Activated naive CD8-positive, alpha-beta T cell treated with anti-CD3 and anti-CD28 coated beads for 36 hours (primary cell): ENCODE measurements at places on chromosomes 1 and 21.

- no peak for DNase-seq
Observed at GRCh38 chr1:35655196-35655595, 13.9 kb upstream of the PSMB2 start.

DNA sequence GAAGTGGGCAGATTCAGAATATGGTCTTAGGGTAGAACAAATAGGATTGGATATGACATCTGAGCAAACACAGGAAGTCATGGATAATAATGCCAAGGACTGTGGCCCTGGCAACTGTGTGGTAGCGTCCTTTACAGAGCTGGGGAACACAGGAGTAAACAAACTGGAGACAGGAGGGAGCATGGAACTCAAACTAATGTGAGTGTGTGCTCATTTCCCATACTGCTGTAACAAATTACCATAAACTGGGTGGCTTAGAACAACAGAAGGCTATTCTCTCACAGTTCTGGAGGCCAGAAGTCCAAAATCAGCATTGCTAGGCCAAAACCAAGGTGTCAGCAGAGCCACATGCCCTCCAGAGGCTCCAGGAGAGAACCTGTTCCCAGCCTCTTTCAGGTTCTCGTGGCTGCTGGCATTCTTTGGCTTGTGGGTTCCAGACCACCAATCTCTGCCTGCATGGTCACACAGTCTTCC lies 106.4 kb downstream of the TGFBR3 start:
- DNase-seq, result no peak

- DNase-seq, result no peak
Observed at GRCh38 chr1:153685544-153686340, 7.3 kb downstream of the NPR1 start.

GRCh38 chr1:182444497-182444896 lies 5.4 kb upstream of the RGSL1 start:
- DNase-seq, result no peak

DNA sequence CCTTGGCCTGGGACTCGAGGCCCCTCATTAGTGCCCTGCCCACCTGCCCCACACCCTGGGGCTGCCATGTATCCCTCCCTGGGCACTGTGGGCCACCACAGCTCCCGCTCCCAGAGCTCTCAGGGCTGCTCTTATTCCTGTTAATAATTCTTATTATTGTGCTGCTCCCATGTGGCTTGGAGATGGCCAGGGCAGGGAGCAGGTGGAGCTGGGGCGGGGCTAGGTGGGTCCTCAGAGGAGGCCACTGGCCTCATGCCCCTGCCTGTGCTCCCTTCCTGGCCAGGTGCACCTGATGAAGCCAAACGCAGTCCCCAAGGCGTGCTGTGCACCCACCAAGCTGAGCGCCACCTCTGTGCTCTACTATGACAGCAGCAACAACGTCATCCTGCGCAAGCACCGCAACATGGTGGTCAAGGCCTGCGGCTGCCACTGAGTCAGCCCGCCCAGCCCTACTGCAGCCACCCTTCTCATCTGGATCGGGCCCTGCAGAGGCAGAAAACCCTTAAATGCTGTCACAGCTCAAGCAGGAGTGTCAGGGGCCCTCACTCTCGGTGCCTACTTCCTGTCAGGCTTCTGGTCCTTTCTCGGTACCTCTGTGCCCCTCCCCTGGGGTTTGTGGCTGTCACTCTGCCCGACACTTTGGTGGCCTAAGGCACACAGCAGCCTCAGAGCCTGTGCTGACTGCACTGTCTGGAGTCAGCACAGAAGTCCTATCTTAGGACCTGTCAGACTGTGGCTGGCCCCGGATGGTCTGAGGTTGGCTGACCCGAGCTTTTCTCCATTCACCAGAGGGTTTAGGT lies 34.1 kb downstream of the BMP8A start:
- DNase-seq, result peak; percentile 53

DNA sequence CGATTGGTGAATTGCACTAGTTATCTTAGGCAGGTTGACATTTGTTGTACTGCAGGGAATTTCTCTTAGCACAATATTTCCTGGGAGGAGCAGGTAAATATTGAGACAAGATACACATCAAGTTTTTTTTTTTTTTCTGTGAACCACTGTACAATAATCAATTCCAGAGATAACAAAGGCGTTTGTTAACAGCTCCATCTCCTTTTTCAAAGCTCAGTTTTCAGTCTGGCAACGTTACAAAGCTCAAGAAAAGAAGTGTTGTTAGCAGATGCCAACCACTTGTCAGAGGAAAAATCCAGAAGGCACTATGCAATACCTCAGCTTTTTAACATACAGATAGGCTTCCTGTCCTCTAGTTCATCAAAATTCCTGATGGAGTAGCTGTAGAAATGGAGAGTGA lies 40.9 kb upstream of the DAB1 start:
- DNase-seq, result no peak

- DNase-seq, result peak; percentile 22
Observed at GRCh38 chr1:43058545-43059360, 100.1 kb upstream of the SLC2A1 start.

DNA sequence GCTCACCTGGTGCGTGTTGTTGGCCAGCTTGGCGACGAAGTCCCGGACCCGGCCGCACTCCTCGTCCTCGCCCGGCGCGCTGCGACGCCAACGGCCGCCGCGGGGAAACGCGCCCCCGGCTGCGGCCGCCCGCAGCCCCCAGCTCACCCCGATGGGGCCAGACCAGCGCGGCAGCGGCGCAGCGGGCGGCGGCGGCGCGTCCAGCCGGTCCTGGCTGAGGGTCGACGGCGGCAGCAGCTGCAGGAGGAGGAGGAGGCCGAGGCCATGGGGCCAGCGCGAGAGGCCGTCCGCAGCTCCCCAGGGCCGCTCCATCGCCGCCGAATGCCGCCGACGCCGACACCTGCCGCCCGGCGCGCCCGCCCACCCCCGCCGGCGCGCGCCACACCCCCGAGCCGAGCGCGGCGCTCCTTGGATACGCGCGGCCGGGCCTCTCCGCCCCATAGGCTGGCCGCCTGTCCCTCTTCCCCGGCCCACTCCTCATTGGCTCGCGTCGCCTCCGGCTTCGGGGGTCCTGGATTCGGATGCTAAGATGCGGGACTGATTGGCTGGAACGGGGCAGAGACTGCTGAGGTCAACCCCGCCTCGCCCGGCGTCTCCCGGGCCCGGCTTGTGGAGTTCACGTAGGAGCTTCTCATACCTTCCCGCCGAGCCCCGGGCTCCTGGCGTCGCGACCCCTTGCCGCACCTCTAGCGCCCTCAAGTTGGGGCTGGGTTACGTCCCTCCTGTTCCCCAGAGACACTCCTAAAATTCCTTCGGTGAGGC lies at the start of gene SORT1:
TSS of gene SORT1 (minus strand) at position 338 of the 762 bp plus-strand sequence. CDS start at position 312, 26 bp downstream.
- peak; percentile 85 for DNase-seq

- no peak for DNase-seq
Observed at GRCh38 chr1:89743788-89744187, 77.0 kb upstream of the LRRC8D start.

GRCh38 chr1:207423560-207424292 lies 30.4 kb upstream of the CR2 start:
- no peak for DNase-seq

- no peak for DNase-seq
Observed at GRCh38 chr1:116340506-116341231, 32.4 kb upstream of the ATP1A1 start.

- DNase-seq, result no peak
Observed at GRCh38 chr1:53459321-53460175, at the start of gene DMRTB1. TSS of gene DMRTB1 (plus strand) at chr1:53459399. CDS start at chr1:53459454, 55 bp downstream.

DNA sequence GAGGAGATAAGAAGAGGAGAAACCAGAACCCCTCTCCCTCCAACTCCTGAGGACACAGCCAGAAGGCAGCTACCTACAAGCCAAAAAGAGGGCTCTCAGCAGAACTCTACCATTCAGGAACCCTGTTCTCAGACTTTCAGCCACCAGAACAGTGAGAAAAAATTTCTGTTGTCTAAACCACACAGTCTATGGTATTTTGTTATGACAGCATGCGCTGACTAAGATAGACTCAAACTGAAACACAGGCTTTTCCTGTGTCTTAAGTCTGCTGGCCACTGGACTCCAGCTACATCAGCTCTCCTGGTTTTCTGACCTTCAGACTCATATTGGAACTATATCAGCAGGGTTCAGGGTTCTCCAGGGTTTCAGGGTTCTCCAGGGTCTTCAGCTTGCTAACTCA lies 126.5 kb upstream of the TNFSF4 start:
- DNase-seq, result no peak

- no peak for DNase-seq
Observed at GRCh38 chr1:156676114-156676819, 940 bp downstream of the NES start.

- DNase-seq, result no peak
Observed at GRCh38 chr1:64898107-64898861, 68.1 kb downstream of the JAK1 start.

DNA sequence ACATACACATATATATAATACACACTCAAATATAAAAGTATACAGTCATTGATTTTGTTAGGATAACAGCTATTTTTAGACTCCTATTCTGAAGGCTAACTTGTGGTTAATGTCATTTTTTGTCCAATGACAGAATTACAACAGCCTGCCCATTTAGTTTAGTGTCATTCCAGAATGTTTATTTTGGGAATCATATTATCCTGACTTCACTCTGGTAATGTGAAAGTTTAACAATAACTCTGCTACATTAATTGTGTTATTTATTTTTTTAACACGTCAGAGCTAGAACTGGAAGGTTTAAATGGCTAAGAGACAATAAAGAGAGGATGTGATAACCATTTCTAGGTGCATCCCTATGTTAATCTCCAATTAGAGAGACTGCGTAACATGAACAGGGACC lies 648.1 kb downstream of the USP25 start:
- DNase-seq, result no peak

DNA sequence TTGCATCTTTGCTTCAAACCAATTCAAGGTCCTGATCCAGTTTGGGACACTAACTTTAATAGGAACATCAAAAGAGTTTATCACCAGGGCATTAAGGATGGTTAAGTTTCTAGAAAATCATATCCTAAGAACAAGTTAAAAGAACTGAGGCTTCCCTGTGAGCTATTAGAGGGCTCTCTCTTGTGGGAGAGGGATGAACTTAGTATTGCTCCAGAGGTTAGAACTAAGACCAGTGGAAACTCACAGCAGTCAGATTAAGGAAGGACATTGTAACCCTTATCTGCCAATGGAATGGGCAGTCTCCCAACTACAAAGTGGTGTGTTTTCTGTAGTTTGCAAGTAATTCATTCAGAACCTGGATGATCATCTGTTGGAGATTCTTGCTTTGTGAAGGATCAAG lies 36.8 kb downstream of the UBE2U start:
- no peak for DNase-seq

DNA sequence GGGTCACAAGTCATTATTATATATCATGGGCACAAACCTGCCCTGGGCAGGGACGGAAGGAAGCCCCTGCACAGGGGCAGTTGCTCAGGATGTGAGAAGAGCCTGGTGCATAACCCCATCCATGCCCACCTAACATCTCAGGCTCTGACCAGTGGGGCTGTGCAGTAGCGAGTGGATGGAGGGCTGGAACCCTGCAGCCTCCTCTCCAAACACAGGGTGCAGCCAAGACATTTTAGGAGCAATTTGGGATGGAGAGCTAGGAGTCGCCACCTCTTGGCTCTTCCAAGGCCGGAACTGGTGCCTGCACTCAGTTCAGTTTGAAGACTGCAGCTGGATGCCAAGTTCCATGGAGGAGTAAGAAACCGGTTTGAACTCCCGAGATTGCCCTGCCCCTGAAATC lies 2.8 kb downstream of the MX1 start:
- no peak for DNase-seq

GRCh38 chr1:30749691-30750583 lies 7.6 kb downstream of the LAPTM5 start:
- DNase-seq, result peak; percentile 71

DNA sequence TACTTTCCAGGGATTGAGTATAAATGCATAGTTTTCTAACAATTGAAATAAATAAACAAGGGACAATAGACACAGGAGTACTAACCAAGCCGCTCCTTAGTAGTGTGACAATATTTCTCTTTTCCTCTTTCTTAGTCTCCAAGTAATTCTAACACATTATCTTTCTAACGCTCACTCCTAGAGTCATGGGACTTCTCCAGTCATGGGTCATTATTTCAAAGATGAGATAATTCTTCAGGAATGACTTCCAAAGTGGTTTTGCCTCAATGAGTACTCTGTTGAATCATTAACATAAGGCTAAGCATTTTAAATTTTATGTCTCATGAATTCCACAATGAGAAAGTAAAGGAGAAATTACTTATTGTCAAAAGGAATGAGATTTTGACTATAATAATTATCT lies 605.8 kb upstream of the ADAMTS5 start:
- no peak for DNase-seq

- DNase-seq, result no peak
Observed at GRCh38 chr1:33259879-33260278, 3.6 kb downstream of the ZNF362 start.

- no peak for DNase-seq
Observed at GRCh38 chr1:157111396-157112165, 12.0 kb upstream of the ETV3L start.

- DNase-seq, result no peak
Observed at GRCh38 chr1:201751872-201752271, 77.1 kb upstream of the IPO9 start.

DNA sequence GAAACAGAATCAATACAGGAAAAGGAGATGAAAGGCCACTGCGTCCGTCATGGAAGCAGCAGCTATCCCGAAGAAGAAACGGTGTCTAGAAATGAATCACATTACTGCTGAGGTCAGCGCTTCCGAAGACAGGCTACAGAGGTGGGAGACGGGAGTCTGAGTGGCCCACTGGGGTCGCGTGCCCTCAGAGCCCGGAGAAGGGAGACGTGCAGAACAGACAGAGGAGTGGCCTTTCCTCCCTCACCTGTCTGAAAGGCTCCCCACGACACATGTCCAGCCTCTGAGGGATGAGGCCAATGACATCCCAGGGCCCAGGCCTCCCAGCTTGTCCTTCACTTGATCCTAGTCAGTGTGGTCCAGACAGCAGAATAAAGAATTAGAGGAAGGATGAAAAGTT lies 35.9 kb downstream of the VPS26C start:
- no peak for DNase-seq

DNA sequence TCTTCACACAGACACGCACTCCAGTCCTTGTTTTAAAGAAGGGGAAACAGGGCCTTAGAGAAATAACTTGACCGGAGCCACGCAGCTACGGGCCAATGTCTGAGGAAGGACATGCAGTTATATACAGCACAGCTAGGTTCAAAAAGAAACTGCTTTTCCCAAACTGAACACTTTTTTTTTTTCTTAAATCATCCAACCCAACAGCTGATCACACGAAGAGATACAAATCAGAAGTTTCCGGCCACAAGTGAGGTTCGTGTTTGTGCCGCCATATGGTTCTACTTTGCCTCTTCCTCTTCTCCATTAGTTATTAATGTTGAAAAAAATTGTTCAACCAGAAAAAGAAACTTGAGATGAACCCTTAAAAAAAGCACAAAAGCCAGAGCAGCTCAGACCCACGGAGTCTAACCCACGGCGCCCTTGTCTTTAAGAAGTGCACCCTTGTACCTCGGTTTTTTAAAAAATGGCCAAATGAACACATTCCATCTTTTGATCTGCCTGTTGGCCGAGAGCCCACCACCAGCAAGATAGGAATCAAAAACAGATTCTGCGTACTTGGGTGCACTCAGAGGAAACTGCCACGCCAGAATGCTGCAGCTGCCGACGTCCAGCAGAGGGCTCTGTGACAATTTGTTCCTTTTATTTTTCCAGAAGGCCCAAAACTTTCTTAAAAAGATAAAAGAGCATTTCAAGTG lies 78.9 kb downstream of the SLC66A1 start:
- peak; percentile 44 for DNase-seq

GRCh38 chr21:41344146-41344545 lies 17.7 kb upstream of the MX2 start:
- no peak for DNase-seq

- no peak for DNase-seq
Observed at GRCh38 chr1:204987689-204988088, 55.3 kb upstream of the CNTN2 start.
